Choroid plexus epithelial cell (primary cell): ENCODE measurements at places on chromosomes 1 and 21.

- no peak for DNase-seq
These were observed 3.4 kb downstream of the CAPZB start for GRCh38 chr1:19481826-19482398.

GRCh38 chr1:229984992-229985612 lies 81.9 kb upstream of the GALNT2 start:
- no peak for DNase-seq

DNA sequence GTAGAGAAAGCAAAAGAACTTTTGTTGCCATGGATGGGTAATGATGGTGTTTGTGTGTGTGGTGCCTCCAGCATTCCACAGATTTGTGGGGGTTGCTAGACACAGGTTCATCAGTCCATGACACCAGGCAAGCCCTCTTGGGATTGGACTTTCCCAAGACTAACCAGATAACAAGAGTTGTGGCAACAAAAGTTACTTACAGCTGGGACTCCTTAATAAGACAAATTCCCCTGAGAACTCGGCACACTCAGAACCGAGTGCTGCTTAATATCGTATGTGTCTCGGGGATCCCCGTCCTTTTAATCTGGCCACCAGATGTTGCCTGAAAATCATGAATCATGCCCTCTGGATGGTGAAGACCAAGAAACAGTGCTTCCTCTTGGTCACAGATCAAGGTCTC lies 193.3 kb downstream of the AJAP1 start:
- DNase-seq, result no peak

DNA sequence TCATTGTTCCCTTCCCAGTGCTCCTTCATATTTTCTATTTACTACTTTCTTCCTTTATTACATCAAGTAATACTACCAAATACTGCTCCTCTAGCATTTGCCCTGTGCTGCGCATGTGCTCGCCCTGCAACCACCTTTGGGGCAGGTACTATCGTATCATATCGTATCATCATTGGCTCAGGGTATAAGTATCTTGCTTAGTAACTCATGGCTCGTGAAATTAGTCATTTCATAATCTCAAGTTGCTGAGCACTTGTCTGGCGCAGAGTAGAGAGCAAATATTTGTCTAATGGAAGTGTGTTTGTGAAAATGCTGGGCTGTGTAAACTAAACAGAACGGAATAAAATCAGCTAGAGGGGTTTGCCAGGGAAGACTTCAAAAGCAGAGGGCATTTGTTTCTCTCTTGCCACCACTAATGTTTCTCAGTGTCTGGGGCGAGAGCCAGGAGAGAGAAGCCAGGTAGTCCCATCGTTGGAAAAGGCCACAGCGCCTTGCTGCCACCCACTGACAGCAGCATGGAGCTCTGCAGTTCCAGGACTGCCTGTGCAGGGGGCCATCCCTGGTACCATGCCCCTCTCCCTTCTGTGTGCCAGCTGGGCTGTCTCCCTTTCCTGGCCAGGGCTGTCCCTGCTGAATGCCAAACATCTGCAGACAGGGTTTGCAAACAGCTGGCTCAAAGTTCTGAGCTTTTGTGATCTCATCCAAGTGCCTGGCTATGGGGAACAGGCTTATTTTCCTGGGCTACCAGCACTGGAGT lies 20.0 kb upstream of the CPT2 start:
- peak; percentile 41 for DNase-seq

- no peak for DNase-seq
These were observed 141.1 kb downstream of the ESRRG start for GRCh38 chr1:216582151-216582550.

DNA sequence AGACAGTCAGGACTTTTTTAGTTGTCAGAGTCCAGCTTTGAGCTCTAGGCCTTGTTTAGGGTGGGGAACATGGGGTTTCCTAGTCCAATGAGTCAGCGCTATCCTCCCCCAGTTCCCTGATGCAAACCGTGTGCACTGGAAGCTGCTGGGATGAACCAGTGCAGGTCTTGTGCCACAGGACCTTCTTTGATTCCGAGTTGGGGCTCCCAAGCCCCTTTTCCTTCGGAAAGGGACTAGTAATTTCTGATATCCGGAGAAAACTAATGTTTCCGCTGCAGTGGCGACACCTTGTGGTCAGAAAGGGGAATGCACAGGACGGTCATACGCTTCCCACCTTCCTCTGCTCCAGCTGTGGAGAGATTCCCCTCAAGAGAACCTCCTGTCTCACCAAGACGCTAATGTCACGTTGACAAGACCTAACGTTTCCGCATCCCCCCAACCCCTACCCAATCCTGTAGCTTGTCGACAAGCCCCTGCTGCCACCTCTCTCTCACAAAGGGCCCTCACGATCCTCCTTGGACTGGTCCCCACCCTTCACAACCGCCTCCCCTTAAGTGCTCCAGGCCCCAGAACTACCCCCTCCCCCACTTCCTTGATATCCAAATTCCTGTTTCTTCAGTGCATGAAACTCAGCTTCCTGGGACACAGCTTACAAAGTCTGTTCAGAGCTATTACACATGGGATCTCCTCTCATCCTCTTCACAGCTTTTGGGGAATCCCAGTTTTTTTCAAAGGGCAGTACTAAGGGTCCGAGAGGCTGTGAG lies 30.9 kb downstream of the GPA33 start:
- peak; percentile 72 for DNase-seq

GRCh38 chr1:197024460-197024859 lies 42.6 kb downstream of the F13B start:
- no peak for DNase-seq

GRCh38 chr1:228039986-228040385 lies 33.2 kb downstream of the WNT3A start:
- no peak for DNase-seq

- DNase-seq, result peak; percentile 77
These were observed 47.9 kb downstream of the LAMC1 start for GRCh38 chr1:183070923-183071618.

DNA sequence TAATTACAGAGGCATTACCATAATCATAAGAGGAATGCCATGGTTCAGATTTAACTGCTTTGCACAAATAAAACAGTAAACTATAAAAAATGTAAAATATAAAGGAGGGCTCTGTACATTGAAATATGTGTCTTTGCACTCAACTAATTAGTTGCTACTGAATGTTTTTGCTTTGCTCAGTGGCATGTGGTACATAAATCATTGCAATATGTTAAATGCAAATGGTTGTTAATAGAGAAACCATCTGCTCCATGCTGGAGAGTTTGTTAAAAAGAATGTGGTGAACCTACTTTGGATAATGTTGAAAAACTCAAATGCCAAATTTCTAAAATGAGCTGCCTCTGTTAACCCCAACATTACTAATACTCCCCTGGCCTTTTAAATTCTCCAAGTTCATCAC lies 201.5 kb downstream of the NTNG1 start:
- DNase-seq, result no peak

DNA sequence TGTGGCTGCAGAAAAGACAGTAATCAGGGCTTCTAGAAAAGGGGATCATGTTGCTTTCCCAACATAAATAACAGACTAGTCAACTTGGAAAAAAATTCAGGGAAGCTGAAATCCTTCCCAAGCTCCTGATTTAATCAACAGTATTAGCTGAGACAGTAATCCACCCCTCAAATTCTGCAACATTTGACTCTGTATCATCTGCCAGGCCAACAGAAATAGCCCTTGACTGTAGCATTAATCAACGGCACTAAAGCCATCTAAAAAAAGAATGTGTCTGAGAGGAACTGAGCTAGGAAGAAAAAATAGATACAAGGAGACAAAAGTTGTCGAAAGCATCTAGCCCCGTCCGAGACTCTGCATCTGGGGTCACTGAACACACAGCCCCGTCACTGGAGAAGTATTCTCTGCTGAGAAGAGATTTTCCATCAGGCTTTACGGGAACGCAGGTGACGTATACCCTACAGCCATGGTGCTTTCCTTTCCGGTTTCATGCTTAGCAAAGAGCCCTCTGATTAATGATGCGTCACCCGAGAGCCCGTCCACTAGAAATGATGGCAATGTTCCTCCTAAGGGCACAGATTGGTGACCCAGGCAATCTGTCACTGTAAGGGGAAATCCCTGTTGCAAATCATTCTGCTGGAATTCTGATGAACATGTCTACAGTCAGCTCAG lies 42.1 kb upstream of the TP53BP2 start:
- DNase-seq, result peak; percentile 98

GRCh38 chr1:23727362-23727811 lies 15.9 kb upstream of the ELOA start:
- DNase-seq, result peak; percentile 93

DNA sequence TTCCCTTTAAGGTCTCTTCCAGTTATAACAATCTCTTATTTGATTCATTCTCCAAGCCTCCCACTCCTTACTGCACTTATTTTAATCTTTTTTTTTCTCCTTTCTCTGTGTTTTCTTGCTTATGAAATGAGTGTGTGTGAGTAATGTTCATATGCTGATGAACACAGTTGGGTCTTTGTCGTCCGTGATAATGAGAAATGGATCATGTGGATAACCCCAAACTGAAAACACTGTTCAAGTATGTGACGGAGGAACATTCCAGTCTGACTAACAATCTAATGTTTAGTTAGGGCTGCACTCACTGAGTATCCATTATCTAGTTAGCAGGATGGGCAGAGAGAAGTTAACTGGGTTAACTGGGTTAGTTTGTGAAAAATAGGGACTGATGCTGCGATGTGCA lies 253.1 kb upstream of the DUSP10 start:
- DNase-seq, result peak; percentile 91

DNA sequence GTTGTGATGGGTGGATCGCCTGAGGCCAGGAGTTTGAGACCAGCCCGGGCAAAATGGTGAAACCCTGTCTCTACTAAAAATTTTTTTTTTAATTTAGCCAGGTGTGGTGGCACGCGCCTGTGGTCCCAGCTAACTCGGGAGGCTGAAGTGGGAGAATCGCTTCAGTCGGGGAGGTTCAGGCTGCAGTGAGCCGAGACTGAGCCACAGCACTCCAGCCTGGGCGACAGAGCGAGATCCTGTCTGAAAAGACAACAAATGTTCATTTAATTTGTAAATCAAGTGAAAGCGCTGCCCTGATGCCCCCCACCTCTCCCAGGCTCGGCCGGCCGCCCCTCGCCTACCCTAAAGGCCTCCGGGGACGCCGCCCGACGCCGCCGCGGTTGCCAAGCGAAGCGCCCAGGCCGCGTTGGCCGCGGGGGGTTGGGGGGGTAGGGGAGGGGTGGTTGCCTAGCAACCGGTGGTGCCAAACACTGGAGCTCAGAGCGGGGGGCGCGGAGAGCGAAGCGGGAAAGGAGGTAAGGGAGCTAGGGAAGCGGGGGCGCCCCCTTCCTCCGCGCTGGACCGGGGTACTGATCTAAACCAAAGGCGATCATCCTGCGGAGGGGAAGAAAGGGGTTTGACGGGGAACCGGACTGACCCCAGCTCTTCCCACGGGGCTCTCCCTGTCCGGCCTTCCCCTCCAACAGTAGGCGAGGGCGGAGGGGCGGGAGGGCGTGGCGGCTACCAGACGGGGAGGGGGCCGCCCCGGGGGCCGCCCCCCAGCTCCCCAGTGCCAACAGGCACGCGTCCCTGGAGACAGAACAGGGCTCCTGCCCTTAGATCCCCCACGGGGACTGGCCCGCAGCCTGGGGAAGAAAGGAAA lies at the start of gene TEKT2:
Gene TEKT2 (plus strand): TSS at position 460 of the 862 bp plus-strand sequence. CDS start 828 bp downstream, outside the sequence.
- peak; percentile 29 for DNase-seq

DNA sequence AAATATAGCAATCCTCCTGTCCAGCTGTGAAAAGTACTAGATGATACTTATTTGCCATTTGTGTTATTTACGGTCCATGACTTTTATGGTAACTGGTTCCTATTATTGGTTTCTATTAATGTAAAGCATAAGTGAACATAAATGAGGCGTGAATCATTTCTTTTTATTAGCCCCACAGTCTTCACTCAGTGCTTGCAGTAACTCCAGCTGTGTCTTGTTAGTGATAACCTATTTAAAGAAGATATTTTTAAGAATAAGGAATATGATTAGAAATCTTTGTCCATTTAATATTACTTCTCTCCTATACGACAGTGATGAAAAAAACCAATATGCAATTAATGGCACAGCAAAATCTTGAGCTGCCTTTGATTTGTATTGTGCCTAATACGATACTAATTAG lies 149.9 kb downstream of the SPATA17 start:
- DNase-seq, result no peak

GRCh38 chr1:211551638-211552460 lies 27.1 kb downstream of the SLC30A1 start:
- peak; percentile 81 for DNase-seq

DNA sequence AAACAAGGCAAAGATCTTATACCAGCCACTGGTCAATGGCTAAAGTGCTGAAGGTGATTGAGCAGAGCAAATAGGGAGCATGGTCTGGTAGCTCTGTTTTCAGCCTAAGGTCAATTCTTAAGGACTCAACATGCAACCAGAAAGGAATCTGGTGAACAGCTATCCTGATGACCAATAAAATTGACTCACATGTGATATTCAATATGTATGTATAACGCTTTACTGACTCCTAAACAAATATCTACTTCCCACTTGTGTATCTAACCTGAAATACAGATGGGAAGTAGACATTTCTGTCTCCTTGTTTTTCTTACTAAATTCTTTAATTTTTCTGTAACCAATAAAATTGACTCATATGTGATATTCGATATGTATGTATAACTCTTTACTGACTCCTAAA lies 24.9 kb upstream of the CTH start:
- DNase-seq, result no peak

DNA sequence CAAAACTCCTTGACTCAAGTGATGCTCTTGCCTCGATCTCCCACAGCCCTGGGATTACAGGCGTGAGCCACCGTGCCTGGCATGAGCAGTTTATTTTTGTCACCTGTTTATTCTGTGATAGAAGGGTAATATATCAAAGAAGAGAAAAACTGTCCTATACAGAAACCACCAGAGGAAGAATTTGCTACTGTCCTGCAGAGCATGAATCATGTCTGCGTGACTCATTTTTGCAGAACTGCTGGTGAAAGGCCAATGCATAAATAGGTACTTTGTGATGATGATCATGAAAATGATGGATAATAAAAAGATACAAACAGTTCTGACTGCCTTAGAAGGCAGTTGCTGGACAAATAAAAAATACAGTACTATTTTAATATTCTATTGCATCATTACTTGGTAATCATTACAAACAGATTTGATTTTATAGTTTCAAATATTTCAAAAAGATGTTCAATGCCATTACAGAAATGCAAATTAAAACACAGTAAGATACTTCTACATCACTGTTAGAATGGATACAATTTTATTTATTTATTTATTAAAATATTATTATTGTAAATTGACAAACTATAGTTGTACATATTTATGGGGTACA lies 26.5 kb downstream of the RIPPLY3 start:
- DNase-seq, result peak; percentile 81

- DNase-seq, result no peak
These were observed 15.7 kb upstream of the MX1 start for GRCh38 chr21:41410361-41410760.

DNA sequence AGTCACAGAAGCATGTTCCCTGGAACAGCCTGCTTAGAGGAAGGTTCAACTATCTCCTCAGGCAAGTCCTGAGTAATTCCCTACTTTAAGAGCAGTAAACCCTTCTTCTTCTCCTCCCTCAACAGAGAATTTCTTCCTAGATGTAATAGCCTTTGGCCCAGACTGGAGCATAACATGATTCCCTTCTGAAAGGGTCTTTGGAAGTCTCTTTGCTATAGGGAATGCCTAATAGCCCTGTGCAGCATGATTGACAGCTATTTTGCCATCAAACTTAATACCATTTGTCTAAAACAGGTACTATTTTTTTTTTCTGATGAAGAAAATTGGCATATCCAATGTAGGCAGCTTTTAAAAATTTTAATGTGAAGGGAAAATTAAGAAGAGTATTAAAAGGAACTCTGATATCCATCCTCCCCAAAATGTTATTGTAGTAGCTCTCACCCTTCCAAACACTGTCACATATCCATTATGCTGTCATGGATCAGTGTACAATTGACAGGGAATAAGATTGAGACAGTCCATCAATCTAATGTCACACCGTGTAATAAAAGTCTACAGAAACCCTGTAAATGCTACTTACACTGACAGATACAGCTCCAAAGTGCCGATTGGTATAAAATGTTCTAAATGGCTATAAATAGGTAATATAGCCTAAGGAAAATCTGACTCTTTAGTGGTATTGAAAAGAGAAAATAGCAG lies 884.6 kb downstream of the TTLL7 start:
- DNase-seq, result no peak
